Activated CD8-positive, alpha-beta memory T cell treated with anti-CD3 and anti-CD28 coated beads, Interleukin-2, amount 10 ng/mL, durations not matched to agents 7 days and 5 days (primary cell): ENCODE measurements at places on chromosomes 6 and 20. TPM values are rescaled to one million over a fixed set of nuclear protein-coding genes. Genes with fewer than 3 reads are reported as not detected.

GRCh38 chr20:37647946-37648345, 45.9 kb upstream of the CTNNBL1 start:
- peaks cover 40% of the 10 kb centered on the region for H3K27me3 ChIP-seq
- no peak overlapping the region for H3K27ac ChIP-seq
- H3K4me1 ChIP-seq, result peaks cover 9% of the 10 kb centered on the region
- no peak overlapping the region for H3K4me3 ChIP-seq

- no peaks in the 10 kb centered on the region for H3K4me1 ChIP-seq
- no peaks in the 10 kb centered on the region for H3K36me3 ChIP-seq
- DNase-seq, result no peak
- H3K27ac ChIP-seq, result no peak overlapping the region
Observed at GRCh38 chr6:154960854-154961530, 34.1 kb upstream of the TIAM2 start.

DNA sequence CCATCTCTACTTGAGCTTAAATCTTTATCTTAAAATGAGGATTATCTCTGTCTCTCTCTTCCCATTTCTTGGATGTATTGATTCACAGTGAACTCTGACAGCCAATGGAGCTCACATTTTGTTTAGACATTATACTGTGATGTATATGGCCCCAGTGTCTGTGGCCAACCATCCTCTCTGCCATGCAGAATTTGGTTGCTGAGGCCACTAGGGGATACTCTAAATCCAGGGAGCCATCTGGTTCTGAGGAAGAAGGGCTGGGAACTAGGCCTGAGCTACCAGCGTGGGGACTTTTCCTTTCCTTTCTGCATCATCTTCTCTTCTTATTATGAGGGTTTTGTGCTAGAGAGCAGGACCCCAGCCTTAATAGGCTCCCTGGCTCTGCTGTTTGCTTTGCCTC, 59.1 kb upstream of the RIPOR2 start:
- no peaks in the 10 kb centered on the region for H3K27me3 ChIP-seq
- H3K4me1 ChIP-seq, result peaks cover 50% of the 10 kb centered on the region
- peaks cover 12% of the 10 kb centered on the region for H3K36me3 ChIP-seq
- DNase-seq, result no peak
- H3K27ac ChIP-seq, result no peak overlapping the region

- no peaks in the 10 kb centered on the region for H3K4me1 ChIP-seq
- no peaks in the 10 kb centered on the region for H3K27me3 ChIP-seq
- no peak overlapping the region for H3K27ac ChIP-seq
- no peaks in the 10 kb centered on the region for H3K36me3 ChIP-seq
- no peak overlapping the region for H3K4me3 ChIP-seq
Observed at GRCh38 chr6:121506761-121507754, 71.6 kb downstream of the GJA1 start.

DNA sequence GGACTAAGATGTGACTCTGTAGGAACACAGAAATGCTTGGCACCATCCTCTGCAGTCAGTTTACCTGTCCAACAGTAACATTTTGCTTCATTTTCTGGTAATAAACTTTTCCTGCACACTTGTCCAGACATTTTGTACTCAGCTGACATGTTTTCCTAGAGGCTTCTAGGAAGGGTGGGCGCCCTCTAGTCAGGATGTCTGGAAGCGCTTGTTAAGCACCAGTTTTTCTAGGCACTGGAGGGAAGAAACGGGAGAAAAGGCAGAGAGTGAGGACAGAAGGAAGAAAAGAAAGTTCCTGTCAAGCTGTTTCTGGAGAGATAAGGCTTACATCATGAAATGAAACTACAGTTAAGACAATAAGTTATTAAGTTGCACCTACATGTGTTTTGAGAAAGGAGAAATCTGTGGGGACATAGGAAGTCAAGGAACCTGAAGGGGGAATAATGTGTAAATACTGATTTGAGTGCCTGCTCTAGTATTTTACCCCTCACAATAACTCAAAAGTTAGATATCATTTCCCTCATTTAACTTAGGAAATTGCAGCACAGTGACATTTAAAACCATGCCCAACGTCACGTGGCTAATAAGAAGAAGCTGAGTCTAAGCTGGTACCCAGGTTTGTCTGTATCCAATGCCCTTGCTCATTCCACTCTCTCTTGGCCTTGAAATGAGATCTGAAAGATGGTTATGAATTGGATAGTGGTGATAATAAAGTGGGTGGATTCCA, 42.7 kb upstream of the TNFRSF21 start:
- H3K4me1 ChIP-seq, result no peaks in the 10 kb centered on the region
- no peak overlapping the region for H3K27ac ChIP-seq
- DNase-seq, result no peak
- H3K4me3 ChIP-seq, result no peak overlapping the region
- peaks cover 7% of the 10 kb centered on the region for H3K27me3 ChIP-seq

DNA sequence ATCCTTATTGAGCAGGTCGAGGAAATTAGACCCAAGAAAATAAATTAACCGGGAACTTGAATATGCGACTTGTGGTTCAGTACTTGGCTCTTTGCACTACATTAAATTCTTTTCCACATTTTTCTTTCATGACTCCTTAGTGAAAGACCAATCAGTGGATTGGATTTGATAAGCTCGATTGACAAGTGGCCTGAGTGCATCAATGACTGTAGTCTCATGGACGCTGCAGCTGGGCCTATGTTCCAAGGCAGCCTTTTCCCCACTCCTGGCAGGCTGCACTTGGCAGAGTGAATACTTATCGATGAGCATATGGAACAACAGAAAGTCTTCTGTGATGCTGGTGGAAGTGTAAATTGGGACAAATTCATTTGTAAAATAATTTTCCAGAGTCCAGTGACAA, 210.8 kb upstream of the EXOC2 start:
- no peaks in the 10 kb centered on the region for H3K36me3 ChIP-seq
- peaks cover 3% of the 10 kb centered on the region for H3K27me3 ChIP-seq
- H3K4me1 ChIP-seq, result no peaks in the 10 kb centered on the region
- H3K4me3 ChIP-seq, result no peak overlapping the region

- H3K4me1 ChIP-seq, result peaks cover 26% of the 10 kb centered on the region
- H3K27ac ChIP-seq, result no peak overlapping the region
- peaks cover 12% of the 10 kb centered on the region for H3K36me3 ChIP-seq
- no peak for DNase-seq
- H3K27me3 ChIP-seq, result no peaks in the 10 kb centered on the region
- no peak overlapping the region for H3K4me3 ChIP-seq
Observed at GRCh38 chr20:4008026-4008413, 7.3 kb downstream of the RNF24 start.

- DNase-seq, result no peak
- H3K4me1 ChIP-seq, result peaks cover 8% of the 10 kb centered on the region
- no peaks in the 10 kb centered on the region for H3K36me3 ChIP-seq
- H3K27me3 ChIP-seq, result peaks cover 92% of the 10 kb centered on the region
- H3K4me3 ChIP-seq, result no peak overlapping the region
- H3K27ac ChIP-seq, result peak overlapping the region; percentile 62
Observed at GRCh38 chr6:98842342-98843180, 8.2 kb downstream of the POU3F2 start.

- H3K4me1 ChIP-seq, result no peaks in the 10 kb centered on the region
- H3K27ac ChIP-seq, result no peak overlapping the region
- no peak overlapping the region for H3K4me3 ChIP-seq
- no peak for DNase-seq
- no peaks in the 10 kb centered on the region for H3K27me3 ChIP-seq
Observed at GRCh38 chr6:89313006-89313405, 2.1 kb downstream of the GABRR2 start.

GRCh38 chr20:654417-654750, 1.4 kb upstream of the SRXN1 start:
- peaks cover 26% of the 10 kb centered on the region for H3K27me3 ChIP-seq
- peak overlapping the region; percentile 82 for H3K4me3 ChIP-seq
- DNase-seq, result no peak
- H3K27ac ChIP-seq, result no peak overlapping the region
- H3K4me1 ChIP-seq, result peaks cover 26% of the 10 kb centered on the region
- H3K36me3 ChIP-seq, result peaks cover 6% of the 10 kb centered on the region

The TMX4 gene
- total RNA-seq, result 46.1 TPM

The GABRR1 gene
- not detected for total RNA-seq

The CGA gene
- not detected for total RNA-seq

The PTCRA gene
- total RNA-seq, result not detected

The ESR1 gene
- total RNA-seq, result not detected

The HLA-F gene
- total RNA-seq, result 300 TPM
